ENCODE measurements at places on chromosomes 4 and X. TPM values are rescaled to one million over a fixed set of nuclear protein-coding genes. Genes with fewer than 3 reads are reported as not detected.

PLAC8 gene
- total RNA-seq: not detected

HTRA3 gene
- 12.5 TPM for total RNA-seq

SSX1 gene
- total RNA-seq: not detected

PPM1K gene
- total RNA-seq: 26.0 TPM

LAS1L gene
- total RNA-seq: 20.8 TPM

HSFX2 gene
- not detected for total RNA-seq

KLHL13 gene
- 0.46 TPM for total RNA-seq

SYP gene
- total RNA-seq: 0.32 TPM

SEC24B gene
- 23.9 TPM for total RNA-seq

CTAG2 gene
- 0.65 TPM for total RNA-seq

NSUN7 gene
- total RNA-seq: not detected

RHOXF1 gene
- not detected for total RNA-seq

MUC7 gene
- total RNA-seq: not detected

CXCL1 gene
- total RNA-seq: 69.7 TPM

IL2 gene
- total RNA-seq: not detected

SOX3 gene
- not detected for total RNA-seq

MFAP3L gene
- 4.1 TPM for total RNA-seq

CTBP1 gene
- 172 TPM for total RNA-seq

BEX5 gene
- not detected for total RNA-seq

MAGEA2 gene
- not detected for total RNA-seq

UGT2A3 gene
- not detected for total RNA-seq

ADAMTS3 gene
- 5.5 TPM for total RNA-seq

RAI2 gene
- not detected for total RNA-seq

IL1RAPL1 gene
- 9.0 TPM for total RNA-seq

LPAR4 gene
- not detected for total RNA-seq

STPG2 gene
- total RNA-seq: 0.05 TPM

PLRG1 gene
- total RNA-seq: 77.2 TPM

SLC25A6 gene
- total RNA-seq: 159 TPM

SPIN2A gene
- total RNA-seq: 0.23 TPM

XAGE2 gene
- not detected for total RNA-seq

All from smooth muscle cell of the umbilical artery (primary cell).